ENCODE measurements at places on chromosomes 12 and 14.

- DNase-seq = peak; percentile 4
These were observed 35.5 kb upstream of the STON2 start for GRCh38 chr14:81435391-81436295.

DNA sequence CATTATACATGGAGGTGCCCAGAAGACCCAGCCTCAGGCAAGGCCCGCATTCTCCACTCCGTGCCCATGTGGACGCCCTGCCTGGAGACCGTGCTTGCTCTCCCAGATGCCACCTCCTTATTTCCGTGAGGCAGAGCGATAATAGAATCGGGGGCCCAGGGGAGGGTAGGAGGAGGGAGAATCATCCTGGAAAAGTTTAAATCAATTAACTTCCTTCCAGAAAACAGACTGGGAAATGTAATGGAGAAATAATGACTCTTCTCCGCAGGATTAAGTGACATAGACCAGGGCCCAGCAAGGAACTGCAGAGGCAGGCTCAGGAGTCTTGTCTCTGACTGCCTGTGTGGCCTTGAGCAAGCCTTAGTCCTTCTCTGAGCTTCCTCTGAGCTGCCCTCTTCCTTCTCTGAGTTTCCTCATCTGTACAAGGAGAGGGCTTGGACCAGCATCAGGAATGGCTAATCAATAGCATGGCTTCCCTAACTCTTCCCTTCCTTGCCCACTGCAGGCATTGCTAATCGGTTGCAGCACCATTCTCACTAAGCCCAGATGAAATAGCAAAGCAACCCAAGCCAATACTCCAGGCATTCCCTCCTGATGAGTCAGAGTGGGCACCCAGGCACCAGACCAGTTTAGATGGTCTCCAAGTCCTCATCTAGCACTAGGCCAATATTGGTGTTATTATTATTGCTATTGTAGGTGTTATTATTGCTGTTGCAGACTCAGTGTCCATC, 11.3 kb upstream of the FAM222A start:
- DNase-seq = no peak

GRCh38 chr14:85533023-85533860, 3.3 kb downstream of the FLRT2 start:
- DNase-seq = no peak

GRCh38 chr14:91511043-91511383, 903 bp upstream of the PPP4R3A start:
- no peak for DNase-seq

DNA sequence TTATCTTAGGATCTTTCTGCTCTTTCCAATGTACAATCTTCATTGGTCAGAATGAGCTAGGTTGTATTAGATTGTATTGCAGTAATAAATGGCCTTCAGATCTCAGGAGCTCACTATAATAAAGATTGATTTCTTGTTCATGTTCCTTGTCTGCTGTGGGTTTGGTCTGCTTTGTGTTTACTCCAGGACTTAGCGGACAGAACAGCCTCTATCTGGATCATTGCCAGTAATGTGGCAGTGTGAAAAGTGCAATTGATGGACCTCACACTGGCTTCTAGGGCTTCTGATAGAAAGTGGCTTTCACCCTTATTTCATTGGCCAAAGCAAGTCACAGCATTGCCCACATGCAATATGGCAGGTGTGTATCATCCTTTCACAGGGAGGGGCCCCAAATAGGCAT, 81.2 kb downstream of the BTG1 start:
- DNase-seq = no peak

DNA sequence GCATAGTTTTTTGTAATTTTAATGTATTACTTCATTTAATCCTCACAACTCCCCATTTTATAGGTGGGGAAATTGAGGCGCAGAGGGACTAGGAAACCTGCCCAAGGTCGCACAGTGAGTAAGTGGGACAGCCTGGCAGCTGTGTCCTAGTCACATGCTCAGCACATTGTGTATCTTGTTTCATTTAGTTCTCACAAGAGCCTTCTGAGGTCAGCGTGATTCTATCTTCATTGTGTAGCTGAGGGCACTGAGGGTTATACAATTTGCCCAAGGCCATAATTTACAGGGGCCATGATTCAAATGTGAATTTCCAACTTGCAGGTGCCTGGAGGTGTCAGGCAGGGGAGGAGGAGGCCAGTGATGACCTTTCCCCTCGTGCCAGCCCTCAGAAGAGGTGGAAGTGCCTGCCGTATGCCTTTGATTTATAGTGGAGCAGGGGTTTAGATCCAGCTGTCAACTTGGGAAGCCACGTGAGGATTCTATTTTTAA, 30.3 kb upstream of the SMOC1 start:
- DNase-seq = no peak

DNA sequence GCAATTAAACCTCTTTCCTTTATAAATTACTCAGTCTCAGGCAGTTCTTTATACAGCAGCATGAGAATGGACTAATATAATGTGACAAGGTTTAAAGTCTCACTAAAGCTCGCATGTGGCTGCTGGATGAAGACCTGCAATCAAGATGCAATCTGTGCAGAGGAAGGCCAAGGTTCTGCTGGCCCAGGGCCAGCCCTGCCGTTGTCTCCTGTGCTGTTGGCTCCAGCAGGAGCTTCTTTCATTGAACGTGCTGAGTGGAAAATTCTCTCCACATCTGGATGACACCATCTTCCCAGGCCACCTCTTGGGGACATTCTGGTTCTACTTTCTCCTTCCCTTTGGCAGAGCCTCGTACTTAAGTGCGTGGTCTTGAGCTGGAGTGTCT, 742.2 kb downstream of the VRK1 start:
- DNase-seq = no peak

DNA sequence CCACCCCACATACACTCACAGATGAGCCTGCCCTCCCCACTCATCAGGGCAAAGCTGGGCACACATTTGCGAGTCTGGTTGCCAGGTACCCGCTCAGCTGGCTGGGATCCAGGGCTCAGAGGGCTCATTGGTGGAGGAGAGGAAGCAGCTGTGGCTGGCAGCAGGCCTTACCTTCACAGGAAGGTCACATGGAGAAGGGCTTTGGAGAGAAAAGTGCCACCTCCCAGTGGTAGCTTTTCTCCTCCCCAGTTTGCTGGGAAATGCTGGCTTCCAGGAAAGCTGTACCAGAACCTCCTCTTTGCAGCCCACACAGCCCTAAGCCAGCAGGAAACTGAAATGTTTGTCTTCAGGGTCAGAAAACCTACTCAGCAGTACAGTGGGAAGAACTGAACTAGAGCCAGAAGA, 55.6 kb downstream of the LGMN start:
- peak; percentile 11 for DNase-seq

- DNase-seq = peak; percentile 24
These were observed 6.0 kb downstream of the CLMN start for GRCh38 chr14:95313707-95314106.

- no peak for DNase-seq
These were observed 895 bp upstream of the CCDC88C start for GRCh38 chr14:91418387-91419043.

GRCh38 chr12:51890511-51891171, 2.7 kb downstream of the ANKRD33 start:
- DNase-seq = no peak

GRCh38 chr14:98908050-98908449, 363.9 kb downstream of the BCL11B start:
- DNase-seq = no peak

DNA sequence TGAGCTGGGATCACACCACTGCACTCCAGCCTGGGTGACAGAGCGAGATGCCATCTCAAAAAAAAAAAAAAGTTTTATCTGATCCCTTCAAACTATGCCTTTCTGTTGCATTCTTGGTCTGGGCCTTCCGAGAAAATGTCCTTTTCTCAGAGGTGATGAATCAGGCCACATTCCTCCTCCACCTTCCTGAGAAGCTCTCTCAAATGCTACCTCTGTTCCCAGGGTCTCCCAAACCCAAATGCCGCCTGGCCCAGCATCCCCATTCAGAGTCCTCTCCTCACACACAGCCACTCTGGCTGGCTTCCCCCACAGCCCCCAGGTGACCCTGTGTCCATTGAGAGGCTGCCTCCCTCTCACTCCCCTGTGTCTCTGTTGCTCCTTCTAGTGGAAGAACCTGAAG, 19.7 kb upstream of the TMED10 start:
- no peak for DNase-seq

DNA sequence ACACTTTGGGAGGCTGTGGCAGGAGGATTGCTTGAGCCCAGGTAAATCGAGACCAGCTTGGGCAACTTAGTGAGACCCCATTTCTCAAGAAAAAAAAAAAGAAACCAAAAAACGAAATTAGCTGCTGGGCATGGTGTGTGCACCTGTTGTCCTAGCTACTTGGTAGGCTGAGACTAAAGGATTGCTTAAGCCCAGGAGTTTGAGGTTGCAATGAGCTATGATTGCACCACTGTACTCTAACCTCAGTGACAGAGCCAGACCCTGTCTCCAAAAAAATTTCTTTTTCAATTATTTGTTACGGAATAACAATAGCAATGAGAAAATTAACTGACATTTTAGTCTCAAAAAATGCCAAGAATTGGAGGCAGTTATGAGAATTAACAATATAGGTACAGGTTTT, 128.0 kb downstream of the CCDC91 start:
- no peak for DNase-seq

GRCh38 chr12:28794211-28794610, 354.9 kb upstream of the FAR2 start:
- no peak for DNase-seq

DNA sequence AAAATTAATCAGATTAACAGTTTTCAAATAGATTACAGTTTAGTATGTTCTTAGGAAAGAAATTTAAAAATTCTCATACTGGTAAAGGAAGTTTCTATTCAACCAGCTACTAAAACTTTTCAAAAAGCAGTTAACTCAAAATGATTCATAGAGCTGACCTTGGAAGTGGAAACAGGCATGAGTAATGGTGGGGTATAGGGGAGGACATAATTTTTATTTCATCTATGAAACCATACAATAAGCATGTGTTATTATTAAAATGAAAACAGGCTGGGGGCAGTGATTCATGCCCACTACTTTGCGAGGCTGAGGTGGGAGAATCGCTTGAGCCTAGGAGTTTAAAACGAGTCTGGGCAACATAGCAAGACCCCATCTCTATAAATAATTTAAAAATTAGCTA, 73.0 kb downstream of the DNAI7 start:
- no peak for DNase-seq

DNA sequence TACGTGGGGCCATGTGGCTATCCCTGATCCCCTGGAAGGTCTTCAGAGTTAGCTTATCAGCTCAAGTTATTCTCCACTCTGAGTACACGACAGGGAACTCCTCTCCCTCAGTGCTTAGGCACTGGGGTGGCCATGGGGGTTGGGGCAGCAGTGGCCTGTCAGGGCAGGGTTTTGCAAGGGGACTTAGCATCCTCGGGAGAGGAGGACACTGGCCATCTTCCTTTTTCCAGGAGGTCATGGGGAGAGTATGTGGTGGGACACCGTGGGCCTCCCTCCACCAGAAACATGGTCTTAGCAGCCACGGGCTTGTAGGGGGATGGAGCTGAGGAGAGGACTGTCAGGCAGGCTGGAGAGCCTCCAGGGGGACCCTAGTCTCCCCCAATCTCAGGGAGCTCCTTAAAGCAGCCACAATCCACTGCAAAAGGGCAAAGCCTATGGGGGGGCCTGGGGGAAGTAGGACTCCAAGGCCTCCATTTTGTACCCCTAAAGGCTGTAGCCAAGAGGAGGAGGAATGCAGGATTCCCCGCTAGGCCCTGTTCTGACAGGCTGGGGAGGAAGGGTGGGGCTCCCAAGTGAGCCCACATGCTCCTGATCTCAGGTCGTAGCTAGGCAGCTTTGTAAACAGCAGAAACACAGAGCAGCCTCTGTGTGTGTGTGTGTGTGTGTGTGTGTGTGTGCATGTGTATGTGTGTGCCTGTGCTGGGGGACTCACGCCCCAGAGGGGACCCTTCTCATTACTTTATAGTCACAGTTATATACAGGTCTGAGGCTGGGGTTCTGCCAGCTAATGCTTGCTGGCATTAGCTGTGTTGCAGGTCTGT, 36.6 kb downstream of the KRT80 start:
- DNase-seq = peak; percentile 4

DNA sequence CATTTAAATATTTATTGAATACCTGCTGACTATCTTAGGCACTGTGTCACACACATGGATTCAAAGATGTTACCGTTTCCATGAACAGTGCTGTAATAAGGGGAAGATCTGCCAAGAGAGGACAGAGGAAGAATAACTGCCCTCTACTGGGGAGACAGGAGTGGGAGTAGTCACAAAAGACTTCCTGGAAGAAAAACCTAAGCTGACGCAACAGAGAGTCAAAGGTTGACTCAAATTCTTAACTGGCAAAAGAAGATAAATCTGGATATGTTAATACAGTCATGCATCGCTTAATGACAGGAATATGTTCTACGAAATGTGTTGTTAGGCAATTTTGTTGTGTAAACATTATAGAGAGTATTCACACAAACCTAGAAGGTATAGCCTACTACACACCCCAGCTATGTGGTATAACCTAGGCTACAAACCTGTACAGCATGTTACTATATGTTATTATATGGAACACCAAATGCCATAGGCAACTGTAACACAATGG, 51.5 kb downstream of the DCAF5 start:
- DNase-seq = peak; percentile 49

DNA sequence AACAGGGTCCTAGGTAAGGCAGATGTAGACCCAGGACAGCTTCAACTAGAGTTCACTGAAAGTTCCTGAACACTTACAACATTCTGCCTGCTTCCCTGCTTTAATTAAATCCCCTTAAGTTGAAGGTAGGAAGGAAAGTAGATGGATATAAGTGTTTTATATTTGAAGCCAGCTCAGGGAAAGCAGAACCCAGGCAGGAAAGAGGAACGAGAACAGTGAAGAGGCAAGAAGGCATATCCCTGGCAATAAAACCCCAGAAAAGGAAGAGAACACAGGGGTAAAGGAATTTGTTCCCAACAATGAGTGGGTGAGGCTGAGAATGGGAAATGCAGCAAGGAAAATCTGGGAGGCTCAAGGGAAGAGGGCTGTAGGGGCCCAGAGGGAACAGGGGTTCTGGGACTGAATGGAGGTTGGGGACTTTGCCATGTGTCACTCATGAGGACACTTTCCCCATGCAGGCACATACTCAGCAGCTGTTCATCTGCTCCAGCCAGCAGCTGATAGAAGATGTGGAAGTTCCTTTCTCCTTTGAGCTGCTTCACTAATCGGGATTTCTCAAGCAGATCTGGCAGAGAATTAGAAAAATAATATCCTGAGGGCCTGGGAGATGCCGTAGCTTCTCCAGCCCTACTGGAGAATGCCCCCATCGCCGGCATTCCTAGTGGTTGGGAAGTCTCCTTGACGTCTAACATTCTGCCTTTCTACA, 3.7 kb downstream of the MYO1A start:
- no peak for DNase-seq
